Stimulated activated CD8-positive, alpha-beta memory T cell treated with anti-CD3 and anti-CD28 coated beads, Interleukin-15, amount 100 ng/mL, for 4 hours (primary cell): ENCODE measurements at places on chromosomes 16 and 17.

- no peak for DNase-seq
These were observed 190.2 kb downstream of the SOX9 start for GRCh38 chr17:72311004-72311403.

GRCh38 chr17:1413281-1413791 is 13.3 kb upstream of the YWHAE start:
- DNase-seq, result no peak

- DNase-seq, result no peak
These were observed 16.2 kb downstream of the KIF19 start for GRCh38 chr17:74342224-74342623.

DNA sequence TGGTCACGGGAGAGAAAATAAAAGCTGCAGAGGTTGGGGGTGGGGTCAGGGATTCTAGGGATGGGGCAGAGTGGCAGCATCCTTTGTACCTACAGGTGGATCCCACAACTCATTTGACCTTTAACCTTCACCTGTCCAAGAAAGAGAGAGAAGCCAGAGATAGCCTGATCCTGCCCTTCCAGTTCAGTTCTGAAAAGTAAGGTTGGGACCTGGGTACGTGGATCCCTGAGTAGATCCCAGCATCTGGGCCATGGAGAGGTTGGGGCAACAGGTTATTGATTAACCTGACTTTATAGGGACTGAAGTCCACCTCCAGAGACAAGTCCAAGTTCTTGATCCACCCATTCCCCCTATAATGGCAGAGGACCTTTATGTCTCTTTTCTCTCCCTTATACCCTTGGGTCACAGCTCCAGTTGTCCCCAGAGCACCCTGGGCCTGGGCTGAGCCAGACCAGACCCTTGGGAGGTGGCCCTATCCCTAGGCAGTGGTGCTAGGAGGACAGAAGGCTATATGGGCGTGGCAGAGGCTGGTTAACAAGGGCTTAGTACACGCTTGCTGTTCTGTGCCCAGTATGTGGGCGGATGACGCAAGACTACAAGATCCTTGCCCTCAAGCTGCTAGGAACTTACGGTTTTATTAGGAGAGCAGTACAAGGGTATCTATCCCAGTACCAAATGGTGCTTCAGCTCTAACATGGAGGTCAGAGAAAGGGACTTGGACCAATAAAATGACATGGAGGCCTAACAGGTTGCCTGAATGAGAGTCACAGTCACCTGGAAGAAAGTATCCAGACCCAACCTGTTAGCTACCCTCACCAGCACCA is 3.3 kb downstream of the CLDN7 start:
- no peak for DNase-seq

DNA sequence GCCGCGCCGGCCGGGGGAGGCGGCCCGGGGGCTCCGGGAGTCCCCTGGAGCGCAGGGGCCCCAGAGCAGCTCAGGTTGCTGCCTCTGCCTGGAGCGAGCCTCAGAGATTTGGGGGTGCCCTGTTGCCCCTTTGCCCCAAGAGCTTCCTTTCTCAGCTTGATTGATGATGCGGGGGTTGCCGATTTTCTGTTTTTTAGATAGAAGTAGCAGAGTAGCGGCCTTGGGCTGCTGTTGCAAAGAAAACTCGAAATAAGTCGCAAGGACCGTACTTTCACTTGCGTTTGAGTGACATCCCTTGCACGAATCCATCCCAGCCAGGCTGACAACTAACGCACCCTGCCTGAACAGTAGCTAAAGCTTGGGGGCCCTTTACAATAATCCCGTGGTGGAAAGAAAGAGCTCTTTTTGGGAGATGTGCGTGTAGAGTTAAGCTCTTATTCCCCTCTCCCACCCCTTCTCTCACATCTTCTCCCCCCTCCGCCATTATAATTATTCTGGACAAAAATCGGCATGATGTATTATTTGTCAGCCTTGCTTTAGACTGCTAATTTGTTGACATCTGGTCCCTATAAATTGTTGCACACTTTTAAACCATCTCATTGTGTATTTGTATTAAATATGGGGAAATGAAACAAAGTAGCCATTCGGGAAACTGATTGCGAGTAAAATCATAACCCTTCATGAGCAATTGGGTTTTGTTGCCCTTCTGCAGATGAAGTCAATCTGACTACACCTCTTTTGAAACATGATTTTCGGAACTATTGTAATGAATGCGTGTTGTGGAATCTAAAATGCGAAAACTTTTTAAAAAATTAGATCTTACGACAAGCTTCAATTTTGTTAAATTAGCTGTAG is 873 bp downstream of the USP10 start:
- no peak for DNase-seq

DNA sequence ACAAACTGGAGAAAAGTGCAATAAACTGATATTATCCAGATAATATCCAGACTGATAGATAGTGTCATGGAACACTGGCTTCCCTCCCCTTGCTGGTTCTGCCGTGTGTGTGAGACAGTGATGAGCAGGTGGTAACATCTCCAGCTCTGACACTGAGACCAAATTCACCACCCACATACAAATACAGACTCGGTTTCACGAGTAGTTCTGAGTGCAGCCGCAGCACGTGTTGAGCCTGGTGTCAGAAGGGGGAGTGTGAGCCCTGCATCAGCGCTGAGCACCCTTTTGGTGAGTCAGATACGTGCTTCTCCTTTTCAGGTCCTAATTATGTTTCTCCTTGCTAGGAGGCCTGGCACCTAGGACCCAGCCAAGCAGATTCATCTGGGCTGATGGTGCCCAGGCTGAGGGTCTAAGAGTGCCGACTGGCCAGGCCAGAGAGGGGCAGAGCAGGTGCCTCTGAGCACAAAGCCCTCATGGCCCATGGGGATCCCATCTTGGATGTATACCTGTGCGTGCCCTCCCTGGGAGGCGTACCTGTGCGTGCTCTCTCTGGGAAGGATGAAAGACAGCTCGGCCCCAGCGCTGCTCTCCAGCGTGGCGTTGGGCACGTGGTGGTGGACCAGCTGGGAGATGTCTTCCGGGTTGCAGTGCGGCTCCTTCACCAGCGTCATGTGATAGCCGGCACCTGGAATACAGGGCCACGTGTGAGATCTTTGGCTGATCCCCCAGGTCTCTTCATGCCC is 27.3 kb upstream of the RNPS1 start:
- DNase-seq, result no peak
